PC-9 (cell line): ENCODE measurements at places on chromosomes 11 and 22. TPM values are rescaled to one million over a fixed set of nuclear protein-coding genes. Genes with fewer than 3 reads are reported as not detected.

DNA sequence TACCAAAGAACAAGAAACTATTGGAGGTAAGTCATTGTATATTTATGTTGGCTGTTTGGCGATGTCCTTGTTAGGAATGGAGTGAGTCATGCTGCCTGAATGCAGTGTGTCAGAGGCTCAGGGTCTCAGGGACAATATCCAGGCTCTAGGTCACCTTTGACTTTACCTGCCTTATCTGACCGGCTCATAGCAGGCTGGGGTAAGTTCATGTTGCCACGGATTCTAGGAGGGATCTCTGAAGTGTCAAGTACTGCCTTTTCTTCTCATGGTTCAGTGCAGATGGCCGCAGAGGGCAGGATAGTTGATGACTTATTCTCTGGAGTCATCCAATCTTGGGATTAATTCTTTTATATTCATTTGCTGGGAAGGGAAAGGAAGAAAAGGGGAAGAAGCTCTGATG lies 53.2 kb downstream of the SPON1 start:
- no peaks in the 10 kb centered on the region for H3K27me3 ChIP-seq
- H3K36me3 ChIP-seq = no peaks in the 10 kb centered on the region
- H3K4me1 ChIP-seq = peaks cover 27% of the 10 kb centered on the region
- no peak overlapping the region for H3K4me3 ChIP-seq

DNA sequence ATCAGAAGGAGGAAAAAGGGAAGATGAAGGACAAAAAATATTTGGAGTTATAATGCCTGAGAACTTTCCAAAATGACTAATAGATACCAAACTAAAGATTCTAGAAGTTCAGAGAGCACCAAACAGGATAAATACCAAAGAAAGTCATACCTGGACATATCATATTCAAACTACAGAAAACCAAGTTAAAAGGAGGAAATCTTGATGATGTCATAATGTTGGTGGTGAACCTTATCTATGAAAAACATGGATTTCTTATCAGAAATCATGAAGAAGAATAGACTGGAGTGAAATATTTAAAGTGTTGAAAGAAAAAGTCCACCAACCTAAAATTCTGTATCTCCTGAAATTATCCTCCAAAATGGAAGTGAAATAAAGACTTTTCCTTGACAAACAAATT lies 389.2 kb downstream of the JRKL start:
- no peaks in the 10 kb centered on the region for H3K27me3 ChIP-seq
- H3K4me3 ChIP-seq = no peak overlapping the region
- H3K36me3 ChIP-seq = no peaks in the 10 kb centered on the region
- no peak overlapping the region for H3K27ac ChIP-seq
- no peak for DNase-seq
- H3K4me1 ChIP-seq = no peaks in the 10 kb centered on the region

The MPPED2 gene
- total RNA-seq = not detected in 2 replicates

GRCh38 chr11:19746086-19746485 lies 33.4 kb downstream of the NAV2 start:
- peak; percentile 19 for DNase-seq
- no peaks in the 10 kb centered on the region for H3K36me3 ChIP-seq
- no peaks in the 10 kb centered on the region for H3K27me3 ChIP-seq
- no peak overlapping the region for H3K4me3 ChIP-seq

GRCh38 chr11:2687782-2688191 lies 12.0 kb downstream of the KCNQ1OT1 start:
- H3K27ac ChIP-seq = no peak overlapping the region
- H3K27me3 ChIP-seq = no peaks in the 10 kb centered on the region
- no peaks in the 10 kb centered on the region for H3K36me3 ChIP-seq
- no peak overlapping the region for H3K4me3 ChIP-seq
- no peaks in the 10 kb centered on the region for H3K4me1 ChIP-seq

DNA sequence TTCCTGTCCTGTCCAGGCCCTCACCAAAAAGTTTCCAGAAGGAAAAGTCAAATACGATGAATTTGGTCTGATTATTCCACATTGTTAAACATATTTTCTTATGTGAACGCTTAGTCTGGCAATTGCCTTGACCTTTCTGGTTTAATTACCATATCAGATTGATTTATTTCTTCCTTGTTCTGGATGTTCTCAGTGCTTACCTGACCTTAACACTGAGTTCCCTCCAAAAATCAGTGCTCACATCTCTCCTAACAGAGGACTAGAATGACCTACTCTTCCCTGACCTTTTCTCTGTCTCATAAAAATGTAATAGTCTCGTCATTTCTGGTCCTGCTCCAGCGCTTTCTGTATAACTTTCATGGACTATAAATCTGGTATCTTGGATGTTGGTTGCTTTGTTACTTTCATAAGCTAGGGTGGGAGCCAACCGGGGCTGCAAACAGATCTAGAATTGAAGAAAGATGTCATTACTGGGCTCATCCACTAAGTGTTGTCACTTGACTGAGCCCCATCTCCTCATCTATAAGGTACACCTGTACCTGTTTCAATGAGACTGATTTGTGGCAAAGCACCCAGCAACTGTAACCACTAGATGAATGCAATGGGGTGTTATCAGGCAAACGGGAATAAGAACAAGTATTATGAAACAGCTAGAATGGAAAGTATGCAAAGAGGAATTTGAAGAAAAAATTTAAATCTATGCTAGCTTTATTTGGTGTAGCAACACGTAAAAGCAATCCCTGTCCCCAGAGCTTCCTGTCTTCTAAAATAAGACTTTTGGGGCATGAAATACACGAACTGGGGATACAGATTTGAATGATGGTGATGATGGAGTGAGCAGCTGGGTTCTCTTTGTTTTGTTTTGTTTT lies 2.4 kb downstream of the FADS2 start:
- H3K36me3 ChIP-seq = no peaks in the 10 kb centered on the region
- no peak for DNase-seq
- 0 out of 2 replicates have a peak, but pooled peaks cover 5% of the 10 kb centered on the region for H3K4me1 ChIP-seq
- H3K4me3 ChIP-seq = no peak overlapping the region

DNA sequence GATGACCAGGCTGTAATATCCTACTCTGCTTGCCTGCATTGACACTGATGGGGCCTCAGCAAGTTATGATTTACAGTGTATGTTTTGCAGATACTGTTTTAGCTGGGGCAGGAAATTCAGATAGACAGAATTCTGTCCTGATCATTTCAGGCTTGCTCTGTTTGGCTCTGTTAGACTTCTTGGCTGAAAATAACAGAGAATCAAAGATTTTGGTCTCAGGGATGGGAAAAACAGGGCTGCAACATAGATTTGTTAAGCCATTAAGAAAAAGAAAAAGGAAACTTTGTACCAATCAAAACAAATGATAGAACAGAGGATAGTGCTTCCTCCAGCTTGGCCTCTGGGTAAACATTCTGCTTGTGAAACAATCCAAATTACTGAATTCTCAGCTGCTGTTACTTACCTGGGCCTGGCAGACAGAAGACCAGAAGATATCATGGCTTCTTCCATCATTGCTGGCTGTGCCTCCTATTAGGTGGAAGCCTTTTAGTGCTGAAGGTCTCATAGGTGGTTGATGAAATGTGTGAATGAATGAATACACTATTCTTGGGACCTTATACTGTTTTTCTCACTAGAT lies 22.0 kb downstream of the ZNRF3 start:
- H3K4me3 ChIP-seq = no peak overlapping the region
- H3K4me1 ChIP-seq = no peaks in the 10 kb centered on the region
- DNase-seq = no peak
- no peaks in the 10 kb centered on the region for H3K27me3 ChIP-seq
- no peaks in the 10 kb centered on the region for H3K36me3 ChIP-seq

DNA sequence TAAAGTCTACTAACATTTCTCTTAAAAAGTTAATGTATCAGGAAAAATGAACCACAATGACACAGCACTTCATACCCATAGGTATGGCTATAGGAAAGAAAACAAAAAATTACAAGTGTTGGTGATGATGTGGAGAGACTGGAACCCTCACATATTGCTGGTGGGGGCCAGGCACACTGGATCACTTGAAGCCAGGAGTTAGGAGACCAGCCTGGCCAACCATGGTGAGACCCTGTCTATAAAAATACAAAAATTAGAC lies 26.7 kb downstream of the TCF20 start:
- H3K27ac ChIP-seq = peak overlapping the region; percentile 2; the same call in 1 of the 2 replicates
- 0 out of 2 replicates have a peak, but pooled peaks cover 13% of the 10 kb centered on the region for H3K36me3 ChIP-seq
- H3K4me3 ChIP-seq = no peak overlapping the region

DNA sequence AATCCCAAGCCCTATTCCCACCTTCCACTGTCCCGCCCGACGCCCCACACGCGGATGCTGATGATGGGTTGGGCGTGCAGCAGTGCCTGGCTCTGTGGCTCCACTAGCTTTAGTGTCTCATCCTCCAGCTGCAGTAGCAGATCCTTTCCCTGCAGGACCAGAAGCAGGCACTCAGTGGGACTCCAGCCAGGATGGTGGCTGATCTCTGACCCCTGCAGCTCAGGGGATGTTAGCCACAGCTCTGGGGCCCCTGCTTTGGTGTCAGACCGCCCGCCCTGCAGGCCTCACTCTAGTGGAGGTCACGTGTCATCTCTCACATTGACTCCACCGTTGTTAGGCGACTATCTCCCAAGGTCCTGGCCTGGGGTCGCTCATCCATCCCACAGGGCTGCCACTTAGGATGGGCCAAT lies 11.8 kb downstream of the SMPD1 start:
- no peak overlapping the region for H3K27ac ChIP-seq
- H3K36me3 ChIP-seq = no peaks in the 10 kb centered on the region
- no peak for DNase-seq
- H3K4me3 ChIP-seq = no peak overlapping the region
- H3K4me1 ChIP-seq = peaks cover 13% of the 10 kb centered on the region

DNA sequence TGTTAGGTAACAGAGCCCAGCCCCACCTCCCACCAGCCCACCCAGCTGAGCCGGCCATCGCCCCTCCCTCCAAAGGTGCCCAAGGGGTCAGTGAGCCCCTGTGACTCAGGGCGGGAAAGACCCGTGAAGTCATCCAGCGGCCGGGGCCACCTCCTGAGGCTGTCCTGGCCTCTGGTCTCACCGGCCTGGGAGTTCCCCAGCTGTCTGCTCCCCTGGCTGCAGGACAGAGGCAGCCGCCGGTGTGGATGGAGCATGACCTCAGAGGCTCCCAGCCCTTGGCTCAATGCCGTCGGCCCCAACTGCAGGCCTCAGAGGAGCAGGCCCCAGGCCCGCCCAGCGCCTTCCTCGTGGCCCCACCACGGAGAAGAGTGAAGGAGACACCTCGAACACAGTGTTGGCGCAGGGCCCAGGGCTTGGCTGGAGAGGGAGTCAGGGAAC lies 28.7 kb downstream of the RPL3 start:
- H3K4me3 ChIP-seq = no peak overlapping the region
- H3K27ac ChIP-seq = peak overlapping the region; percentile 84
- DNase-seq = peak; percentile 95
- no peaks in the 10 kb centered on the region for H3K27me3 ChIP-seq
- H3K4me1 ChIP-seq = peaks cover 82% of the 10 kb centered on the region

DNA sequence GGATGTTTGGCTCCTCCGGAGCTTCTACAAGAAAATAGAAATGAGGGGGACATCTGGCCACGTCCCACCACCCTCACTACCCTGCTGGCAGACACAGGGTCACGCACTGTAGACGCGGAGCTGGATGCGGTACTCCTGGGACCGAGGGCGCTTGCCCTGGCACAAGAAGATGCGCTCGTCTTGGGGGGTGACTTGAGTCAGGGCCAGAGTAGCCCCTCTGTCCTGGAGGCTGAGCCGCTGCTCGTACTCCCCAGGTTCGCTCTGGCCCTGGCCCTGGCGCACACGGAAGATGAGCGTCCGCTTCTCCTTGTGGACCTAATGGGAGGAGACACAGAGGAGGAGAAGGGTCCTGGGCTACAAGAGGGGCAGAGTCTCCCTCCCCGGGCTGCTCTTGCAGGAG lies 2.2 kb downstream of the MCAM start:
- no peak overlapping the region for H3K4me3 ChIP-seq
- peaks cover 31% of the 10 kb centered on the region for H3K4me1 ChIP-seq
- peaks cover 20% of the 10 kb centered on the region for H3K27me3 ChIP-seq
- H3K27ac ChIP-seq = no peak overlapping the region
- no peak for DNase-seq

DNA sequence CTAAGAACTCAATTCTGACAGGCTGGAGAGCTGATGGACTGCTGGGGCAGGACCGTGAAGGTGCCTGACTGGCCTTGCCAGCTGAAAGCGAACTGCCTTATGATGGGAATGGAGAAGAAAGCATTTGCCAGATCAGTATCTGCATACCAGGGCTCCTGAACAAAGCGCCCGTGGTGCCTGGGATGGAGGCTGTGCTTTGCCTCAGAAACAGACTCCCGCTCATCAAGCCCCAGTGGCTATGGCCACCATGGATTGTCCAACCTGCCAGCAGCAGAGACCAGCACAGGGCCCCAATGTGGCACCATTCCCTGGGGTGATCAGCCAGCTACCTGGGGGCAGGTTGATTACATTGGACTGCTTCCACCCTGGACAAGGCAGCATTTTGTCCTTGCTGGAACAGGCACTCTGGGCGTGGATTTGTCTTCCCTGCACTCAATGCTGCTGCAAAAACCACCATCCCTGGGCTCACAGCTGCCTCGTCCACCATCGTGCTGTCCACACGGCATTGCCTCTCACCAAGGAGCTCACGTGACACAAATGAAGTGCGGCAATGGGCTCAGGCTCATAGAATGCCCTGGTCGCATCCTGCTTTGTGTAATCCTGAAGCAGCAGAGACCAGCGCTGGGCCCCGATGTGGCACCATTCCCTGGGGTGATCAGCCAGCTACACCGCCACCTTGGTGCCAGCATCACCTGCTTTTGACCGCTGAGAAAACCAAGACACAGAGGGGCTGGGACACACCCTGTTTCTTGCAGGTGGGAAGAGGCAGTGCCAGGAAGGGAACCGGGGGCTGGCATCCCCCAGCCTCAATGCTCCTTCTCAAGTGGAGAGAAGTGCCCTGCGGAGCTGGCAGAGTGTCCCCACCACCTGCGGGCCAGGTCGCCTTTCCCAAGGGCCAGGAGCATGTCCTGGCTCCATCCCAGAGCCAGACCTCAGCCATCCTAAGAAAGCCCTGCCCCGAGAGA lies 1367.5 kb downstream of the BRD1 start:
- no peaks in the 10 kb centered on the region for H3K4me1 ChIP-seq
- no peak overlapping the region for H3K4me3 ChIP-seq
- H3K36me3 ChIP-seq = no peaks in the 10 kb centered on the region
- H3K27me3 ChIP-seq = peaks cover 98% of the 10 kb centered on the region
- no peak overlapping the region for H3K27ac ChIP-seq

DNA sequence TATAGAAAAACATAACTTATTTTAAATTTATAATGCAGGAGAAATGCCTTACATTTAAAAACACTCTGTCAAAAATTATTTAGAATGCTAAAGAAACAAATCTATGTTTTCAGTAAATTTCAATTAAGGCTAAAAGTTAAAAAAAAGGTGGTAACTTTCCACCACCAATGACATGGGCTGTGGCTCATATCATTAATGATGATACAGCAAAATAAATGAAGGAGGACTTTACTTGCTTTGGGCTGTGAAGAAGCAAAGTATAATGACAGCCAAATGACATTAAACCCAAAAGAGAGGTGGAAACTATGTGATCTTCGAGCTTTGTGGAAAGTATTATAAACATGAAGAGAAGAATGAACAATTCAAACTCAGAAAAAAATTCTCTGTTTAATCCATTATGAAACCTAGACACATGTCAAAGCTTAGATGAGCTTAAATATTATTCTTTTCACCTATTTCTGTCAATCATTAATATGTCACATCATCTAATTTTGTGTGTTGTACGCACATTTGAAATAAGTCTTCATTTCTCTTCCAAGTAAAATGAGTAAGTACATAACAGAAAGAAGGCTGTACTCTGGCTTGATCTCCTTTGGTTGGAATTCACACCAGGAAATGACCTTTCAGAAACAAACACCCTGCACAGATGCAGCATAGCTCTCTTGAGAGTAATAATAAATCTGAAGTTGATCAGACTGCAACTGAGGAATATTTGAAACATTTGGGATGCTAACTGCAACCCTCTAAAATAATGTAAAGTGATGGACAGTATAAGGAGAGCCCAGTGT lies 265.8 kb downstream of the TTC28 start:
- H3K4me1 ChIP-seq = no peaks in the 10 kb centered on the region
- no peak overlapping the region for H3K27ac ChIP-seq
- no peaks in the 10 kb centered on the region for H3K27me3 ChIP-seq
- DNase-seq = no peak
- no peaks in the 10 kb centered on the region for H3K36me3 ChIP-seq
- no peak overlapping the region for H3K4me3 ChIP-seq
